ENCODE measurements at places on chromosomes 5 and 9.

DNA sequence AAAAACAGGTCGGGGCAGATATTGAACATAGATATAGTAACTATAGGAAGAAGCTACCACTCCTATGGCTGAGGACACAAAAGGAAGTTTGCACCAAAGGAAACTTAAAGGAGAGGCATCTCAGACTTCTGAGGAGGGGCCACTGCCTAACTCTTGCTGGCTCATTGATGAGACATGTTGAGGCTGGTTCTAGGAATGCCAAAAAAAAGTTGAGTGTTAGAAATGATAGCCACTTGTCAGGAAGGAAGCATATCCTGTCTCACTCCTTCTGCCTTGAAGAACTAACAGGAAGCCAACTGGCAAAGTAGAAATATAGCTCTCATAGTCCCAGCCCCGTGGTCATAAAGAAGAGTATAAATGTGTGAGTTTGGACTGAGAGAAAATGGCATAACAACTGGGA lies 23.3 kb upstream of the STOM start:
- DNase-seq: no peak

- DNase-seq: no peak
Observed at GRCh38 chr9:123561046-123561445, 205.0 kb downstream of the CRB2 start.

- no peak for DNase-seq
Observed at GRCh38 chr9:135581636-135582426, 20.3 kb downstream of the PAEP start.

GRCh38 chr5:133799571-133800237 lies 168.7 kb downstream of the C5orf15 start:
- no peak for DNase-seq

DNA sequence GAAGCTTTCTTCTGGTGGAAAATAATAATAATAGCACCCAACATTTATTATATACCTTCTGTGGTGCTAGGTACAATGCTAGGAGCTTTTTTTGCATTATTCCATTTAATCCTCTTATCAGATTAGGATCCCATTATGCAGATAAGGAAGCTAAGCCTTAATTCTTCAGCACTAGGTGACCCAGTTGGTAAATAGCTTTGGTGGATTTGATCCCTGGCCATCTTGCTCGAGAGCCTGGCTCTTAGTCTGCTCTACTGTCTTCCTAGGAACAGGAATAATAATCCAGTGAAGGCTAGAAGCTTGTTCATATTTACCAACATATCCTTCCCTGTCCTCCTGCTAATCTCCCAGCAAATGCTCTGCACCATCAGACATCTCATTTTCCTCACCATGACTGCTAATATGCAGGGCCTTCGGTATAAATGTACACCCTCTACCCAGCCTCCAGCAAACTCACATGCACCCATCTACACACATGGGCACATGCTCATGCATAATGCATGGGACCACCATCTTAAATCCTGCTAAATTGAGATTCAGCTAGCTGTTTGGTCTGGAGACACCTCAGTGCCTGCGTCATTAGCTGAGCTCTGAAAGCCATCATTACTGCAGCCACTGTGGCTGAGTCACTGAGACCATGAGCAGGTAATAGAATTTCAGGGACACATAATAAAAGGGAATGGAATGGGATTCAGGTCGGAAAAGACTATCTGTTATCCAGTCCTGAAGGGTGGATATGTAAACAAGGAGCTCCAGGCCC lies 87.5 kb downstream of the TRIM32 start:
- DNase-seq: no peak

GRCh38 chr5:138000102-138000723 lies 32.7 kb downstream of the FAM13B start:
- no peak for DNase-seq

GRCh38 chr5:54462281-54462680 lies 6.8 kb downstream of the HSPB3 start:
- no peak for DNase-seq

DNA sequence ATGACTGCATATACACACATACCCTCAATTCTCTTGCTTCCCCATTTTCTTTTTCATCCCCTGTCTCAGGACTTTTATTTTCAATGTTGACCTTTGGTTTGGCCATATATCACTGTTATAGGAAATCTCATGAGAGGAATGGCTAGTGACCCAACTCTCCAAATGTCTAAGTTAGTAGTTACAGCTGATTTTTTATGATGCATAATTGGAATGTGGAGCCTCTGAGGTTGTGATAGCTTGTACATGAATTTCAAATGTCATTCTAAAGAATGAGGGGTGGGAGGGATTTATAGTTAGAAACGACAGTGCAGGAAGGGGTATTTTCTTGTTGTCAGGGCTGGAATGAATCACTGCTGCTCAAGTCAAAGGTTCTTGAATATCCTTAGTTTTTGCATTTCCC lies 356.1 kb downstream of the NTRK2 start:
- DNase-seq: no peak

DNA sequence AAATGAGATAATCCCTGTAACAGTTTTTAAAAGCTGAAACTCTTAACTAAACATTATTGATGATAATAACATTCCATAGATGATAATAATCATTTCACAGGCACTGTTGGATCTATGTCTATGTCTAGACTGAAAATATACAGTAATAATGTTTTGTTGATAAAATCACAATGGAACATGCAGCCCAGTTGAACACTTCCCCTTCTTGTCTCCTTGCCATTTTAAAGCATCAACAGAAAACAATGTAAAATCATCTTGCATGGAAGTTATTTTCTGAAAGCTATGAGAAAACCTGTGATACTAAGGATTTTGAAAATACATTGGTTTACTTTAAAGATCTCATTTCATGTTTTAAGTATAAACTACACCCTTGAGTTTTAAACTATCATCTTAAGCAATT lies 1.9 kb downstream of the GAPT start:
- no peak for DNase-seq

DNA sequence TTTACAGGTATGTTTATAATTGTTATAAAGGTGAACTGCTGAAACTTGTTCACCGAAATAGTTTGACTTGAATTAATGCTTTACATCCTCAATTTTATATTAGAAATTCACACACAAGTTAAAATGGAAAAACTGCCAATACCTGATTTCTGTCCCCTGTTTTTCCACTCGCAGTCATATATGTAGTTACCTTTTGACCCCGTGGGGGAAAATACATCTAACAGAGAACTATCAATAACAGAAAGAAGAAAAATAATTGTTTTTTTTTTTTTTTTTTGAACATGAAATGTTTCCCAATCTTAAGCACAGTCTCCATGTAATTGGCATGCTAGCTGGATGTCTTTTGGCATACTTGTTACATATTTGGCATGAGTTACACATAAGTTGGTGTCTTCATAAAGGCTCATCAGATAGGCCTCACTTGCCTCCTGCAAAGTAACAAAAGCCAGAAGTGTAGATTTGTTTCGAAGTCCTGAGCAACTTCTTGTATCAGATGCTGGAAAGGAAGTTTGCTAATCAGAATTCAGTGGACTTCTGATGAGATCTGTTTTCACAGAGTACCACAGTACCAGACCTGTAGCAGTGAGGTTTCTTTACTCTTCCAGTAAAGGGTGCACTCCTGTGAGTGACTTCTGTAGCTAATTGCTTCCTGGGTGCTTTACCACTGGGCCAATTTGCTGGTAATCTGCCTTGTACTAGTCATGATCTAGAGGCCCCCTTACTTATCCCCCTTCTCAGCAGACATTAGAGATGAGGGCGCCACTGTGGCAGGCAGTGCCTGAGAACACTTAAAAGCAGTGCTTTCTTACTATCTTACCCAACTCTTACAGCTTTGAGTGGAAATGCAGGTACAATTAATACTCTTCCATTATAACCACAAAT lies 36.2 kb upstream of the CXXC5 start:
- DNase-seq: no peak

DNA sequence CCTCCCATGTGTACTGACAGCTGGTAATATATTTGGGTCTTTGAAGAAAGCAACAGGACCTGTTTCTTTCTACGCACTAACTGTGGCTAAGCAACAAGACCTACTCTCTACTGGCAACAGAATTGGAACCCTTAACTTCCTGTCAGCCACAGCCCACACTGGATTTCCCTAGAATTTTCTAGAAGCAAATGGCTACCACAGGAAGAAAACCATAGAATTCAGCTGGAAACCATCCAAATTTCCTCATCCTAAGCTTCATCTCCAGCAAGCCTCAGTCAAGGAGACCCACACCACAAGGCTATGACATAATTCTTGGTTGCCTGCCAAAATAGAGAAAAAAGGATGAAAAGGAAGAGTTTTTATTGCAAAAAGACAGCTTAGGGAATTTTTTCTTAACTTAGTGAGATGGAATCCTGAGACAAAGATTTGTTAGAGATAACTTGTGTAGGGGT lies 171.8 kb upstream of the TNC start:
- peak; percentile 41 for DNase-seq

DNA sequence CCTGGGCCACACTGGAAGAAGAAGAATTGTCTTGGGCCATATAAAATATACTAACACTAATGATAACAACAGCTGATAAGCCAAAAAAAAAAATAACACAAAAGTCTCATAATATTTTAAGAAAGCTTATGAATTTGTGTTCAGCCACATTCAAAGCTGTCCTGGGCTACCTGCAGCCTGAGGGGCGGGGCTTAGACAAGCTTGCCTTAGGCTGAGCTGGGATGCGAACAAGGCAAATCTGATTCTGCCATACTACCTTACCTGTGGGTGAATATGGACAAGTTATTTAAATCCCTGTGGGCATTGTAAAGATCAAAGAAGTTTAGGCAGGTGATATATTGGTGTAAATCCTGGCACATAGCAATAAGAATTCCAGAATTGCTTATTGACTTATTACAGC lies 212.3 kb upstream of the ATP10B start:
- DNase-seq: no peak

DNA sequence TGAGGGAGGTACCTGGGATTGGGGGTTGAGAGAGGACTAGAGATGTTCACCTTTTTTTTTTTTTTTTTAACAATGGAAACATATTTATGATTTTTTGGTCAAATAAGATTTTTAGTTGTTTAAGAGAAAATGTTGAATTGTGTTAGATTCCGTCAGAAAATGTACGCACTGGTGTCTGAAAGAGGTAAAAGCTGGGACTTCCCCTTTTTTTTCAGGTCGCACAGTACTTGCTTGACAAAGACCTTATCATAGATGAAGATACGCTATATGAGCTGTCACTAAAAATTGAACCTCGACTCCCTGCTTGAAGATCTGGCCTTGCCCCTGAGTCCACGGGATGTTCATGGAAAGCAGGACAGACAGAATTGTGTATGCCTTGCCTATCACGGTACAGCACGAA lies 7.7 kb upstream of the CKMT2 start:
- no peak for DNase-seq

DNA sequence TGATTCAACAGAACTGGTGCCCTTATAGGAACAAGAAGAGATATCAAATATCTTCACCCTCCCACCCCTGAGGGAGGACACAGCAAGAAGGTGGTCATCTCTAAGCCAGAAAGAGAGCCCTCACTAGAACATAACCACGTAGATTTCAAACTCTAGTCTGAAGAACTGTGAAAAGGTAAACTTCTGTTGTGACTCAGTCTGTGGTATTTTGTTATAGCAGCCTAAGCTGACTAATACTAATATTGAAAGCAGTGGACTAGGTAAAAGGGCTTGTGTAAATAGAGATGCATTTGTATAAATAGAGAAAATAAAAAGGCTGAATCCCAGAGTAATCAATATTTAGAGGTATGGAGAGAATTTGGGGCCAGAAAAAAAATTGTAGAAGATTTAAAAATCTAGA lies 157.6 kb upstream of the CCNH start:
- no peak for DNase-seq

DNA sequence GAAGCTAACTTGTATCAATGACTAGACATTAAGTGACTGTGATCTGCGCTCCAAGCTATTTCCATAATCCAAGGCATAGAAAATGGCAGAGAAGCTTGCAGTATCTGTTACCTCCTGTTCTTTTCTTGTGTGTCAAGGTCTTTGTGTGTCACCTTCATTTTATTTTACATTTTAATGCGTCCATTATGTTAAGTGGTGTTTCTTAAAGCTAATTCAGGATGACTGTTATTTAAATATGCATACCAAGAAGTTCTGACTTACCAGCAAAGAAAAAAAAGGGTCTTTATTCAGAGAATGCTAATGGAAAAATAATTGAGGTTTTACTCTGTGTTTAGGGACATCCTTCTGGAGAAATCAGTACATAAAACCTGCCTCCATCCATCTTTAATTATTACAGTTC lies 52.3 kb downstream of the STK32A start:
- DNase-seq: no peak

- DNase-seq: no peak
Observed at GRCh38 chr9:8643896-8644295, 844.3 kb upstream of the DMAC1 start.

GRCh38 chr9:109497226-109498153 lies 617 bp downstream of the PTPN3 start:
- no peak for DNase-seq

Measured in AG09309 (cell line).